ENCODE measurements at places on chromosomes 2 and 18. TPM values are rescaled to one million over a fixed set of nuclear protein-coding genes. Genes with fewer than 3 reads are reported as not detected.

DNA sequence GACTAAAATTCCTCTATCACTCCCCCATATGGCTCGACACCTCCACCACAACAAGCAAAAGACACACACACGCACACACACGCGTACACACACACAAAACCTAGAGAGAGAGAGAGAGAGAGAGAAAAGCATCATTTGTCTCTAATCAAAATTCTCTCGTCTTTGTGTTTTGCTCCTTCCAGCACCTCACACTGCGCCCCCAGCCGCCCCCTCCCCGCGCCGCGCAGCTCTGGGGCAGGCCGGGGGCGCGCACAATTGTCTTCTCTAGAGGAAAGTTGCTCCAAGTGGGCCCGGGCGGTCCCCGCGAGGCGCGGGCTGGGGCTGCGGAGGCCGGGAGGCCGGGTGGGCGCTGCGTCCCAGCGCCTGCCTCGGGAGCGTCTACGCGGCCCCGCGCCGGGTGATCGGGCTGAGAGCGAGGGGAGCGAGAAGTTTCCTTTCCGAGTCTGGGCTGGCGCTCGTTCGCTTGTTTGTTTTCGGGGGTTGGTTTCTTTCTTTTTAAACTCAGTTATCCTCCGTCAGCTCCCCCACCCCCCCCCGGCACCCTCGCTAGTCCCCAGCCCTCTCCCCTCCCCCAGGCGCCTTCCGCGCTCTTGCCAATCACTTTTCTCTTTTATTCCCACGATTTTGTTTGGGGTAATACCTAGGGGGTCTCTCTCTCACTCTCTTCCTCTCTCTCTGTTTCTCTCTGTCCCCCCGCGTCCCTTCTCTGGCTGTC, 4.1 kb downstream of the ZEB2 start:
- peak overlapping the region; percentile 94 for H3K27ac ChIP-seq
- H3K4me1 ChIP-seq: peaks cover 43% of the 10 kb centered on the region
- H3K4me3 ChIP-seq: peak overlapping the region; percentile 52
- H3K27me3 ChIP-seq: peaks cover 29% of the 10 kb centered on the region

GRCh38 chr2:72917138-72917876, at the start of gene EMX1:
TSS of gene EMX1 (plus strand) at chr2:72917519. CDS start at chr2:72917853, 334 bp downstream.
- peak; percentile 35 for DNase-seq

Gene CROCC2
- polyA plus RNA-seq: not detected

DNA sequence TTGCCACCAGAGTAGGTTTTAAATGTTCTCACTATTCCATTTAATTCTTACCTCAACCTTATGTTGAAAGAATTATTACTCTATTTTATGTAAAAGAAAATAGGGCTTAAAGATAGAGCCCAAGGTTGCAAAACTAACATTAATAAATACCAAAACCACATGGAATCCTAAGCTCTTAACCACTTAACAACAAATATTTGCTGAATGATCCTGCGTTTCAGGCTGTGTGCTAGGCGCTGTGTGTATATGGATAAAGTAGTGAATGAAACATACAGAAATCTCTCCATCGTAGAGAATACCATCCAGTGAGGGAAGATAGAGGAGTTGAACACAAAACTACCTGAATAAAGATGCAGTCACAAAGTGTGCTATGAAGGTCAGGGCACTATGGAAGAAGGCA, 485.1 kb downstream of the THSD7B start:
- no peak overlapping the region for H3K27ac ChIP-seq
- no peaks in the 10 kb centered on the region for H3K36me3 ChIP-seq
- H3K27me3 ChIP-seq: no peaks in the 10 kb centered on the region
- H3K4me3 ChIP-seq: no peak overlapping the region
- no peaks in the 10 kb centered on the region for H3K4me1 ChIP-seq

GRCh38 chr2:56449002-56449431, 265.2 kb downstream of the CCDC85A start:
- no peaks in the 10 kb centered on the region for H3K27me3 ChIP-seq
- no peaks in the 10 kb centered on the region for H3K36me3 ChIP-seq
- H3K4me1 ChIP-seq: no peaks in the 10 kb centered on the region
- no peak overlapping the region for H3K27ac ChIP-seq
- DNase-seq: no peak
- no peak overlapping the region for H3K4me3 ChIP-seq

- no peaks in the 10 kb centered on the region for H3K27me3 ChIP-seq
- no peak for DNase-seq
- H3K4me3 ChIP-seq: no peak overlapping the region
Measured at GRCh38 chr18:32707586-32707985, 65.2 kb downstream of the KLHL14 start.

Gene NYAP2
- polyA plus RNA-seq: not detected

- no peaks in the 10 kb centered on the region for H3K4me1 ChIP-seq
- DNase-seq: no peak
- H3K27me3 ChIP-seq: no peaks in the 10 kb centered on the region
- no peaks in the 10 kb centered on the region for H3K36me3 ChIP-seq
- no peak overlapping the region for H3K27ac ChIP-seq
Measured at GRCh38 chr2:74864728-74865722, 31.1 kb downstream of the HK2 start.

Gene CRYBA2
- not detected for polyA plus RNA-seq

Gene HNMT
- not detected for polyA plus RNA-seq

Data from CD8-positive, alpha-beta memory T cell (primary cell).